ENCODE measurements at places on chromosomes 12 and 14. TPM values are rescaled to one million over a fixed set of nuclear protein-coding genes. Genes with fewer than 3 reads are reported as not detected.

The STYK1 gene
- total RNA-seq = 5.1 TPM

The KLRC4 gene
- total RNA-seq = not detected

The RND1 gene
- 7.5 TPM for total RNA-seq

The GABARAPL1 gene
- 24.1 TPM for total RNA-seq

The TAS2R13 gene
- 0.48 TPM for total RNA-seq

Data from tracheal epithelial cell (primary cell).